ENCODE measurements at places on chromosomes 13 and 19. TPM values are rescaled to one million over a fixed set of nuclear protein-coding genes. Genes with fewer than 3 reads are reported as not detected.

Gene RASIP1
- total RNA-seq, result 2.8 TPM

Gene CEACAM6
- under 0.01 TPM for total RNA-seq

Gene MTUS2
- total RNA-seq, result 1.5 TPM

Gene SIGLEC10
- total RNA-seq, result not detected
